ENCODE measurements at places on chromosomes 1 and 21.

DNA sequence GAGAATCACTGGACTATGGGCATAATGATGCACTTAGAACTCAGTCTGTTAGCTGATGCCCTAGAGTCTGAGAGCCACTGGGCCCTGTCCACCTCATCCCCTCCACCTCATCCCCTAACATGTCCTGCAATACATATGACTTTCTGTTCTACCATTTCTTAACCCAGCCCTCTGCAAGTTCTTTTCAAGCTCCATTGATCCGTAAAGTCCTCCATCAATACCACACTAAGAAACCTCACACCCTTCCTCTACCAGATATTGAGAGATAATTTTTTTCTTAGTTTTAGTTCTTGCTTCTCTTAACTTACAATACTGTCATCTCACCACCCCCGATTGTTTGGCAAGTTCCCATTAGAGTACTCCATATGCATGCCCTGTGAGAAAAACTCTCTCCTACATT is 22.1 kb downstream of the FCRL4 start:
- no peak for DNase-seq

GRCh38 chr1:180643693-180644092 is 11.9 kb downstream of the XPR1 start:
- no peak for DNase-seq

- no peak for DNase-seq
Measured at GRCh38 chr21:41611966-41612606, 104.1 kb upstream of the TMPRSS2 start.

- DNase-seq = no peak
Measured at GRCh38 chr1:23718482-23718881, 24.8 kb upstream of the ELOA start.

GRCh38 chr1:196517193-196517592 is 91.0 kb downstream of the KCNT2 start:
- DNase-seq = no peak

GRCh38 chr1:100581096-100581705 is 43.3 kb downstream of the GPR88 start:
- DNase-seq = no peak

GRCh38 chr21:34129039-34129891 is 55.9 kb downstream of the MRPS6 start:
- DNase-seq = no peak

DNA sequence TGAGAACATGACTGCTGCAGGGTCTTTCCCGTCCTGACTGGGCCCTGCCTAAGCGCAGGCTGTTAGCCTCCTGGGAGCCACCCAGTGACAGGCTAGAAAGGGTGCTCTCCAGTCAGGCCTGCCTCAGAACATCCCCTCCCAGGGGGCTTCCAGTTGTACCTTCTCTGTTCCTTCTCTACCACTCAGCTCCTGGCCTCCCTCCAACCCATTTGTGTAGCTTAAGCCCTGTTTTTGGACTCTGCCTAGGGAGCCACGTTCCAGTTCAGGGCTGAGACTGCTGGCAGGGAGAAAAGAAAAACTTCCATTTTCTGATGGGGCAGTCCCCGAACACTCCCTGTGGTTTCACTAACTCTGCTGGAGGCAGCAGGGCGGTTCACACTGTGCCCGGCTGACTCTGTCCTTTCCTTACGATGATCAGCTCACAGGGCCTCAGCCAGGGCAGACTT is 15.3 kb upstream of the POU3F1 start:
- no peak for DNase-seq

- DNase-seq = no peak
Measured at GRCh38 chr1:178933105-178933561, 62.3 kb upstream of the ANGPTL1 start.

- DNase-seq = no peak
Measured at GRCh38 chr1:200969726-200970561, 53.6 kb downstream of the KIF21B start.

GRCh38 chr1:191405417-191405816 is 752.8 kb upstream of the RGS18 start:
- no peak for DNase-seq

DNA sequence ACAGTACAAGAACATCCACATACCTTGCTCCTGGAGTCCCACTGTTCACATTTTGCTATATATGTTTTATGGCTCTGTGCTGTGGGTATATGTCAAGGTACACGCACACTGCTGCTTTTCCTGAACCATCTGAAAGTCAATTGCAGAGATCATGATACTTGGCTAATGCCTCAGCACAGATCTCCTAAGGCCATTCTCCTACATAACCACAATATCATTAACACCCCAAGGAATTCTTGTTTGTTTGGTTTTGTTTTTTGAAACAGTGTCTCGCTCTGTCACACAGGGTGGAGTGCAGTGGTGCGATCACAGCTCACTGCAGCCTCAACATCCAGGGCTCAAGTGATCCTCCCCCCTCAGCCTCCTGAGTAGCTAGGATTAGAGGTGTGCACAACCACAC is 16.0 kb downstream of the CTNNBIP1 start:
- DNase-seq = no peak

- DNase-seq = no peak
Measured at GRCh38 chr21:14690886-14691285, 144.8 kb upstream of the SAMSN1 start.

DNA sequence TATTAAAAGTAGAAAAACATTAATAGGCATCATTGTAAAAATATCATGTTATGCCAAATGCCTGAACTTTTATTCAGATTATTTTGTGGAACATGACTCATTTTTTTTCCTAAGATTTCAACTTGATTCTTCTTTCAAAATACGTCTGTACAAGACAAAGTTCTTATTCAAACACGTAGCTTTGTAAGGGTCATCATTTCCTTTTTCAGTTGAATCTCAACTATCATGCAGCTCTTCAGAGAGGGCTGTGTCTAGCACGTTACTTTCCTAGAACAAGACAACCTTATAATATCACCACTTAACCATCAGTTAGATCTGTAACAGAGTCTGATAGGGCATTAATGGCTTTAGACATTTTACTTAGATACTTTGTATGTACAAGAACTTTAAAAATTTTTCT is 608.9 kb downstream of the AMY1C start:
- no peak for DNase-seq

DNA sequence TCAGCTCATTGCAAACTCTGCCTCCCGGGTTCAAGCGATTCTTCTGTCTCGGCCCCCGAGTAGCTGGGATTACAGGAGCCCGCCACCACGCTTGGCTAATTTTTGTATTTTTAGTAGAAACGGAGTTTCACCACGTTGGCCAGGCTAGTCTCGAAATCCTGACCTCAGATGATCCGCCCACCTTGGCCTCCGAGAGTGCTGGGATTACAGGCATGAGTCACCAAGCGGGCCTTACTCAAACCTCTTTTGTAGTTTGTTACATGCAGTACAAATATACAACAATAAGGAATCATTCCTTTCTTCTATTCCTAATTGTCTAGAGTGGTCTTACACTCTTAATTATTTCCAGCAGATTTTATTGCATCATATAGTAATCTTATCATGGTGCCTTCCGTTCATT is 16.6 kb downstream of the SPATA17 start:
- DNase-seq = no peak

GRCh38 chr1:38361566-38361965 is 315.0 kb upstream of the POU3F1 start:
- DNase-seq = no peak

- DNase-seq = no peak
Measured at GRCh38 chr1:160876311-160876710, 8.7 kb downstream of the ITLN1 start.

DNA sequence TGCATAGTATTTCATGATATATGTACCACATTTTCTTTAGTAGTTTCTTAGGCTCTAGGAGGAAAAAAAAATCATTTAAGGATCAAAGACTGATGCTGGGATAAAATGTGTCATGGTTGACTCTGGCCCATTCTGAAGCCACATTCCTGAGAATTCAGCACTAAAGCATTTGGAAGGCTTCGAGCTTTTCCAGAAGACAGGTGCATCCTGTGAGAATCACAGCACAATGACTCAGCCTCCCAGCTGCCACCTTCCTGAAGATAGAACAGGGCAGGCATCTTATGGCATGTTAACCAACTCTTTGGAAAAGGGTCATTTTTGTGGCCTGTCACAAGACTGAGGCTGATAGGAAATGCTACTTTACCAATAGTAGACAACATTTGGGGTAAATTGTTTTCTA is 359.9 kb downstream of the PCP4 start:
- no peak for DNase-seq

GRCh38 chr1:52706941-52707926 is 9.1 kb upstream of the COA7 start:
- no peak for DNase-seq

- DNase-seq = no peak
Measured at GRCh38 chr1:167648252-167648849, 18.3 kb downstream of the RCSD1 start.

GRCh38 chr21:18228060-18228739 is 16.4 kb upstream of the CHODL start:
- no peak for DNase-seq

GRCh38 chr1:76759950-76760349 is 107.3 kb upstream of the ST6GALNAC5 start:
- DNase-seq = no peak

DNA sequence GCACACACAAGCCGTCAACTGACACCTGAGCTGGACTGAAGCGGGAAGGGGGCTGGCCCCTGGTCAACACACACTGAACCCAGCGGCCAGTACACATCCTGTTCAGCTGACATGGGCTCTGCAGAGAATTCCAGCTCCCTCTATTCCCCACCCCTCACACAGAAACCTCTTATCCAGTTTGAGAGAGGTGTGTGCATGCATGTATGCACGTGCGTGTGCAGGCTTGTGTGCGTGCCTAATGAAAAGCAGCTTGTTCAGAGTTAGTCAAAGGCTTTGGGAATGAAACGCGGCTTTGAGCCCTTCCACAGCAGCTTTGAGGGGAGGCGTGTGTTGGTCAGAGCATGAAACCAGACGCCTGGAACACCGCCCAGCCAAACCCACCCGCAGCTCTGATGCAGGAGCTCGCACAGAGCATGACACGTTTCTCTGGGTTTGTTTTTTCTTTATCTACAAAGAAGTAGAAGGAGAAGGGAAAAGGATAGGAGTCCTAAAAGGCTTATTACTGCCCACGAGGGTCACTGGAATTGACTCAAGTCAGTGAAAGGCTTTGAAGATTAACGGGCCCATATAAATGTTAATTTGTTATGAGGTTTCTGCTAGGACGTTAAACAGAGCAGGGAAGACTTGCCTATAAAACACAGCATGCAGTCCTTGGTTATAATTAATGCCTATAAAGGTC is 184.2 kb downstream of the ETS2 start:
- DNase-seq = no peak

DNA sequence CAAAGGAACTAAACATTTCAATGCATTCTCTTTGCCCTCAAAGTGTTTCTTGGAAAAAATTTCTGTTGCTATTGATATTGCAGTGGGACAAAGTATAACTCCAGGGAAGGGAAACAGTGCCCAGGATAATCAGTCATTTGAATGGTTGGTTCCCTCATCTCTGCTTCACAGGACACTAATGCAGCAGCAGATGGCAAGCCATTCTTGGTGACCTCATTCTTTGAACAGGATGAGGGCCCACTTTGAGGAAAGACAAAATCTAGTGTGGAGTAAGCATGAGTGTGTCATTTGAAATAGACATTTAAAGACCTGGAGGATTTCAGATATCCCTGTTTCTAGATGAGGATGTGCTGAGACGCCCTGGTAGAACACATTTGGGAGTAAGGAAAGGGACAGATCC is 32.3 kb downstream of the CHRM3 start:
- no peak for DNase-seq

DNA sequence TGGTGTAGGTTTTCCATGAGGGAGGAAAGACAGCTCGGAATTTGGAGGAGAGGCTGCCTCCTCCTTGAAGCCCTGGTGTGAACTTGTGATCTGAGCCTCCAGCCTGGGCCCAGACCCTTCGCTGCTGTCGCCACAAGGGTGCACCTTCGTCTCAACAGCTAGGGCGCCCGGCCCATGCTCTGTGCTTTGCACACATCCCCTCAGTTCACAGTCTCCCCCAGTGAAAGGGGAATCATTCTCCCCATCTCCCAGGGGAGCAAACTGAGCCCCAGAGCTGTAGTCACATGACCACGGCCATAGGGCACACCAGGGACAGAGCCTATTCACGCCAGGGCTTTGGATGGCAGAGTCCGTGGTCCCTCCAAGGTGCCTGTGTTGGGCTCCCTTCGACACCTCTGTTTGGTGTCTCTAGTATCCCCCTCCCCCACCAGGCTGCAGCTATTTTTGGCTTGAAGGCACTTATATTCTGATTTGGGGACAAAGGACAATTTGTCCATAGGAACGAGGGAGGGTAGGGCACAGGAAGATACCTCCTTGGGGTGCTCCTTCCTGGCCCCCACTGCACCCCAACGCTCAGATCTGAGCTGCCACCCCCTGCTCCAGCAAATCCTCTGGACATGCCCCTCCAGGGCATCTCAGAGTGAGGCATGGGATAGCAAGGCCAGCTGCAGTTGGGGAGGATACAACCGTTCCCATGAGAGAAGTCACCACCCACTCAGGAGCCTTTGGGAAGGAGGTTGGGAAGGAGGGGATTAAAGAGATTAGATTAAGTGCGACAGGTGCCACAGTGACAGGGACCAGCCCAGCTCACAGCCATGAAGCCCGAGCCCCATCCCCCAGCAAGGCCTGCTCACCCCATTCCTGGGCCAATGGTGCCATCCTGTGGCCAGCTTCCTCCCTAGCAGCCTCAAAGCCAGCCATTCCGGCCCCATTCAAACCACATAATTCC is 15.7 kb downstream of the MATN1 start:
- DNase-seq = no peak

DNA sequence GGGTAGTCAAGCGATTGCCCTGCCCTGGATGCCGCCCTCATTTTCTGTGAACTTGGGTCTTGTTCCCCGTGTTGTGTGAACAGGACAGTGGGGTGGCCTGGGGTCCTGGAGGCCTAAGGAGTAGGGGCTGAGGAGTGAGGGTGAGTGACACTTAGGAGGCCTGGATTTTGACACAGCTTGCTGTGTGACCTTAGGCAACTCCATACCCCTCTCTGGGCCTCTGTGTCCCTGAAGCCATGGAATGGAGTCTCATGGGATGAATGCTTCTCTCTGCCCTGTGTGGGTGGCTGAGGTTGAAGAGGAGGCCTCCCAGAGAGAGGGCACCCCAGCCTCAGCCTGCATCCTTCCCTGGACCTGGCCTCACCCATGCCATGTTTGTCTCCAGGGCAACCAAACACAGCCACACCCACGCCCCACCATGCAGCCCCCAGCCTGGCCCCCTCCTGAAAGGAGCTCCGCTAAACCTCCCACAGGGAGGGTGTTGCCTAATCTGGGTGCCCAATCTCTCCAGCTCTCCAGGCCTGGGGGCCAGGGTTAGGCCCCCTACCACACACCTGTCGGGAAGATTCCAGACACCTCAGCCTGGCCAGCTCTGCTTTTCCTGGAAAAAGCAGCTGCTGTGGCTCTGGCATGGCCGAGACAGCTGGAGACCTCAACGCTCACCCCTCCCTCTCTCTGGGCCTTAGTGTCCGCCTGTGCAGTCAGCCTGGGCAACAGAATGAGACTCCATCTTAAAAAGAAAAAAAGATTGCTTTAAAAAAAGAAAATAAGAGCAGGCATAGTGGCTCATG is 9.9 kb downstream of the MYOM3 start:
- DNase-seq = no peak

DNA sequence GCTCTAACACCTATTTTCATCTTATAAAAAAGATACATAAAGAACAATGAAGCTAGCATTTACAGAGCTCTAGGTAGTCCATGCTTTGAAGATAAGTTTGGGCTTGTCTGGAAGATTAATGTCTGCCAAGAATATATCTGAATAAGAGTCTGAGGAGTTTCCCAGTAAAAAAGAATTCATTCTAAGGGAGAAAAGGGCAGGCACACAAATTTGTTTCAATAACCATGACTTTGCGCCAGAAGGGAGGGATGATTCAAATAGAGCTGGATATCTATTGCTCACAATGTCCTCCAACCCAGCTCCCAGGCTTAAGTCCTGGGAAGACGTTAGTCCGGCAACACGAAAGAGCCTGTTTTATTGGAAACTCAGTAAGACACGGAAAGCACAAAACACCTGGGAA is 9.7 kb upstream of the TTLL7 start:
- no peak for DNase-seq
